ENCODE measurements at places on chromosomes 6 and 20.
A peak's percentile ranks its signal among the peaks of the same experiment; 100 is the strongest.

- DNase-seq = no peak
Observed at GRCh38 chr6:31142361-31142761, 3.5 kb upstream of the PSORS1C2 start.

DNA sequence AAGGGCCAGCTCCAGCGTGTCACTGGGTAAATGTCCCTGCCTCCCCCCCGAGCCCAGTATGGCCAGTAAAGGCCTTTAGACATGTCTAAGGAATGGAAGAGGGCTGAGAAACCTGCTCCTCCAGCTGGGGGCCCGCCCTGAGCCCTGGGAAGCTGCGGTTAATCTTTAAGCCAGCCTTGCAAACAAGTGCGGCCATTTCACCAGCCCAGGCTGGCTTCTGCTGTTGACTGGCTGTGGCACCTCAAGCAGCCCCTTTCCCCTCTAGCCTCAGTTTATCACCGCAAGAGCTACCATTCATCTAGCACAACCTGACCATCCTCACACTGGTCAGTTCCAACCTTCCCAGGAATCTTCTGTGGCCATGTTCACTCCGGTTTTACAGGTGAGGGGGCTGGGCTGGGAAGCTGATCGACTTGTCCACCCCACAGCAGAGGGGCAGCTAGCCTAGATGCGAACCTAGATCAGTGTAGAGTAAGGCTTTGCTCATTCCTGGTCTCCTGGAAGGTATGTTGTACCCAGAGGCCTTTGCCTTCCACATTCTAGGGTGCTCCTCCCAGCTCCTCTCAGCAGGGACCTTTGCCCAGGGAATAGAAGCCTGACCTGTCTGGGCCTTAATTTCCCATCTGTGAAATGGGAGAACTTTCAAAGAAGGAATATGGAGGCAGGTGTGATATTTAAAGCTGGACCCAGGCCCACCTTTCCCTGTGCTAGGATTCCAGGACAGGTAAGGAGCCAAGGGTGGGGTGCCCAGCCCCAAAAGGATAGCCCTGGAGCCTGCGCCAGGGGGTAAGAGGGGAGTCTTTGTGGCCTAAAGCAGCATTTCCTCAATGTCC lies 1.2 kb upstream of the SRC start:
- DNase-seq = no peak

DNA sequence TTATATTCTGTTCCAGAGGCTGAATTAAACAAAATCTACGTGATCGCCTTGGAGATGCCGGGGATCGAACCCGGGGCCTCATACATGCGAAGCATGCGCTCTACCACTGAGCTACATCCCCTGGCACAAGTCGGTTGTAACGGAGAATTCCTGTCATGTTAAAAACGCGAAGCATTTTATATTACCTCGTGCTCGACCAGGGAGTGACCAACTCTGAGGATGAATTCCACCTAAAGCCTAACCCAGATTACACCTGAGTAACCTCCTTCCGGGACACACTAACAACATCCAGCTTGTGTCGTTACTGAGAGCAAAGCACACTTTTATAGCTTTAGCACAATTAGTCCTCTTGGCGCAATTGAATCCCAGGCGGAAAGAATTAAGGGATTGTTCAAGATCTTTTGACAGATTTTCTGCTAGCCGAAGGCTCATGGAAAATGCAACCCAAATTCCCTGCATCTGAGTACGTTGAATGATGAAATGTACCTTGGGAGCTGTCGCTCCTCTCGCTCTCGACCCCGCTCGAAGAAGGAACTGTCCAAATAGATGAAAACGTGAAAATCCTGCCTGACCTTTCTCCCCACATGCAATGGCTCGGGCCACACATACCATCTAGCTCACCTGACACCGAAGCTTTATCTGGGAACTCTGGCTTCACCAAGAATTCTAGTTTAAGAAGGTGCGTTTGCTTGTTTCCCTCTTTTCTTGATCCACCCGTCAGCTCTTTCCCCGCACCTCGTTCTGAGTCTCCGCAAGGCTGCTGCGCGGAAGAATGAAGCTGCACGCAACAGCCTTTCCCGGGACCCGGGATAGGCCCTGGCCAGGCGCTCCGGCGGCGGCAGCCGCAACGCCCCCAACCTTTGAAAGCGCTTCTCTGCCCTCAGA lies 148.3 kb downstream of the GPX5 start:
- DNase-seq = peak; percentile 73

GRCh38 chr20:36607586-36608387 lies 2.2 kb downstream of the RAB5IF start:
- no peak for DNase-seq

- peak; percentile 43 for DNase-seq
Observed at GRCh38 chr6:170295510-170296422, 4.9 kb upstream of the DLL1 start.

- DNase-seq = no peak
Observed at GRCh38 chr20:40900666-40901215, 127.9 kb upstream of the TOP1 start.

DNA sequence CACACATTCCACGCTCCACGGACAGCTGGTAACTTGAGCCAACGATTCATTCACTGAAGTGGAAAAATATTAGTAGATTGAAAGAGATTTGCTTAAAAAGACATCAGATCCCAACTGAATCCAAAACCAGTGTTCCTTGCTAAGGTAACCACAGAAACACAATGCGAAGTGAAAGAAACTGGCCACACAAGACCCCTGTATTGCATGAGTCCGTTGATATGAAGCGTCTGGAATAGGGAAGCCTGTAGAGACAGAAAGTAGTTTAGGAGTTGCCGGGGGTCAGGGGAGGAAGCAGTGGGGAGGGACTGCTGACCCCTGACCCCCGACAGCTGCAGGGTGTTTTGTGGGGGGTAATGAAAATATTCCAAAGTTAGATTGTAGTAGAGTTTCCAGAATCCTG lies 10.0 kb downstream of the PCK1 start:
- no peak for DNase-seq

GRCh38 chr6:54959820-54960219 lies 113.2 kb downstream of the FAM83B start:
- DNase-seq = no peak

GRCh38 chr6:83601119-83601518 lies 88.8 kb downstream of the PRSS35 start:
- DNase-seq = no peak

DNA sequence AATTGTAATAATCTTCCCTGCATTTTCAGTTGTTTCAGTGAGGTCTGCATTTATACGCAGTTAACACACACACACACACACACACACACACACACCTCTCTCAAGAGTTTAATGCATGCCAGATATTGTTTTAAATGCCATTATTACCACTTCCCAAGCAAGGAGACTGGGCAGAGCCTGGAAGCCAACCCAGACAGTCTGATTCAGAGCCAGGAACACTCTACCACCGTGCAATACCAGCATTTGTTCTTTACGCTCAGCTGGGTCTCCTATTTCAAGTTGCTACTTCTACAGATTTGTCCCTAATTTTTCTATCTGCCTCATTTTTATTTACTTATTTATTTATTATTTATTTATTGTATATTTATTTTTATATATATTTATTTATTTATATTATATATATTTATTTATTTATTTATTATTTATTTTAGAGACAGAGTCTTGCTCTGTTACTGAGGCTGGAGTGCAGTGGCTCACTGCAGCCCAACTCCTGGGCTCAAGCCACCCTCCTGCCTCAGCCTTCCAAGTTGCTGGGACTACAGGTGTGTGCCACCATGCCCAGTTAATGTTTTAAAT lies 68.4 kb downstream of the PCSK2 start:
- no peak for DNase-seq

DNA sequence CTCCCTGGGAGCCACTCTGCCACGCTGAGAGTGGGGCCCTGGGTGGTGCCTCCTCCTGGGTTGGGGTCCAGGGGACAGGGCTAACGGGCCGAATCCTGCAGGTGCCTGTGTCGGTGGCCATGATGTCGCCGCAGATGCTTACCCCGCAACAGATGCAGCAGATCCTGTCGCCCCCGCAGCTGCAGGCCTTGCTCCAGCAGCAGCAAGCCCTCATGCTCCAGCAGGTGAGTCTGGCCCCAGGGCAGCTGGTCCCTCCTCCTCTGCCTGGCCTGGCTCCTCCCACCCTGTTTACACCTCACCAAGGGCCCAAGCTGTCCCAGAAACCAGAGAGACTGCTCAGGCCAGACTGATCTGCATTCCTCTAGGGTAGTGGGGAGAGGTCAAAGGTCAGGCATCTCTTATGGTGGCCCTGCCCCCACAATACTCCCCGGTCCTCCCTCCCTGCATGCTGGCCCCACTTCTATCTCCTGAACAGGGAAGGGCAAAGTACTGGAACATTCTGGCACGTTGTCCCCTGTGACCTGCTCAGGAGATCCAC lies 38.6 kb downstream of the FOXP4 start:
- no peak for DNase-seq

GRCh38 chr6:157054531-157054979 lies 268.8 kb downstream of the TMEM242 start:
- no peak for DNase-seq

DNA sequence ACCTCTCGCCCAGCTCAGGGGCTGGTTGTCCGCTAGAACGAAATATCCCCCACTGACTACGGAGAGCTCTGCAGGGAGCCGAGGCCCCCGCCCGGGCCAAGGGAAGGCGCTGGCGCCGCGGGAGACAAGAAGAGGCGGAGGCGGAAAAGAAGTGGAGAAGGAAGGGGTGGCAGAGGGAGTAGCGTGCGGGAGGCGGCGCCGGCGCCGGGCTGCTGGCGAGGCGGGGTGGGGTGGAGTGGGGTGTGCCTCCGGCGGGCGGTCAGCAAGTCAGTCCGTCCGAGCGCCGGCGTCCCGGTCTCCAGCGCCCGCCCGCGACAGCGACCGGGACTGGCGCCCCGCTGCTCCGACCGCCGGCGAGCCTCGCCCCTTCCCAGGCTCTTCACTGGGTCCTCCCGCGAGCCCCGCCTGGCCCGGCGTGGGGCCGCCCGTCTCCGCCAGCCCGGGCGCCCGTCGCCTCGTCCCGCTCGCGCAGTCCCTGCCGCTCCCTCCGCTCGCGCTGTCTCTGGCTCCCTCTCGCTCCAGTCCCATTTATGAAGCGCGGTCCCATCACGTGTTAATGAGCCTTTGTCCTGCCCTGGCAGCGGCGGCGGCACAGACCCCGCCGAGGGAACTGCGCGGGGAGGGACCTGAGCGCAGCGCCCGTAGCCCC lies at the start of gene CNR1:
Gene CNR1 (minus strand): TSS at position 504 of the 649 bp plus-strand sequence. CDS start 21,073 bp downstream, outside the sequence.
- DNase-seq = no peak

GRCh38 chr6:170231293-170232185 lies 59.3 kb downstream of the DLL1 start:
- no peak for DNase-seq

GRCh38 chr20:36374995-36375394 lies 68.9 kb downstream of the DLGAP4 start:
- no peak for DNase-seq

- DNase-seq = no peak
Observed at GRCh38 chr20:63587776-63588591, 13.9 kb upstream of the HELZ2 start.

DNA sequence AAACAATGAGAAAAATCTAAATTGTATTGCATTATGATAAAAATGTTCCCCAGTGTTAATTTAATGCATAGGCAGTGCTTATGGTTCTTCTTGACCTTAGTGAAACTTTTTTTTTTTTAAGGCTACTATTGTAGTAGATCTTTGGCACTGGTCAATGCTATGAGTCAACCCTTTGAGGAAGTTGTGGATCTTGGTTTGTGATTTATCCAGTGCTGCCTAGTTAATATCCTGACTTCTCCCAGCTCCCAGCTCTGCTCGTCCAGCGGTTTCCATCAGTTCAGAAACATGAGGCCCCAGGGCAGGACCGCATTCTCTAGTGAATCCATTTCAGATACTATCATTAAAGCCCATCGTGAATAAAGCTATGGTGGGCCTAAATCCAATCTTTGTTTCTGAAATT lies 364.5 kb upstream of the JARID2 start:
- DNase-seq = no peak

GRCh38 chr20:46991880-46992639 lies 97.4 kb downstream of the EYA2 start:
- no peak for DNase-seq

GRCh38 chr6:41027241-41027640 lies 11.8 kb downstream of the UNC5CL start:
- DNase-seq = no peak

GRCh38 chr6:56393615-56394612 lies 146.5 kb upstream of the COL21A1 start:
- no peak for DNase-seq

- no peak for DNase-seq
Observed at GRCh38 chr6:25457516-25457915, 178.3 kb downstream of the CARMIL1 start.

DNA sequence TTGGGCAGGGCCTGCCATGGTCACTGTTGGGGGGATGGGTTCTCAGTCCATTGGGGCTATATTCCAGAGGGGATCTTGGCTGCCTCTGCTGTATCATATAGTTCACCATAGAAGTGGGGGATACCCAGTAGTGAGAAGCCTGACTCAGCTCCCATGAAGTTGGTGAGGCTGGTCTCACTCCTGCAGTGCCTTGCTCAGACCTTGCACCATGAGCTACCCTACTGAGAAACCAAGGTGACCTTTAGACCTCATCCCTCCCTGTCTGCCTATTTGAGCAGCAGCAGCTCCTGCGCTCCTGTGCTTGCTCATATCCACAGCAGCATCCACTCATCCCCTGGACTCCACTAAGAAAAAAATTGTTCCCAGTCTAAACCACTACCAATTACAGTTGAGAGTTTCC lies 56.0 kb upstream of the HEY2 start:
- DNase-seq = no peak
